ENCODE measurements at places on chromosomes 2 and 18.
A peak's percentile ranks its signal among the peaks of the same experiment; 100 is the strongest.

DNA sequence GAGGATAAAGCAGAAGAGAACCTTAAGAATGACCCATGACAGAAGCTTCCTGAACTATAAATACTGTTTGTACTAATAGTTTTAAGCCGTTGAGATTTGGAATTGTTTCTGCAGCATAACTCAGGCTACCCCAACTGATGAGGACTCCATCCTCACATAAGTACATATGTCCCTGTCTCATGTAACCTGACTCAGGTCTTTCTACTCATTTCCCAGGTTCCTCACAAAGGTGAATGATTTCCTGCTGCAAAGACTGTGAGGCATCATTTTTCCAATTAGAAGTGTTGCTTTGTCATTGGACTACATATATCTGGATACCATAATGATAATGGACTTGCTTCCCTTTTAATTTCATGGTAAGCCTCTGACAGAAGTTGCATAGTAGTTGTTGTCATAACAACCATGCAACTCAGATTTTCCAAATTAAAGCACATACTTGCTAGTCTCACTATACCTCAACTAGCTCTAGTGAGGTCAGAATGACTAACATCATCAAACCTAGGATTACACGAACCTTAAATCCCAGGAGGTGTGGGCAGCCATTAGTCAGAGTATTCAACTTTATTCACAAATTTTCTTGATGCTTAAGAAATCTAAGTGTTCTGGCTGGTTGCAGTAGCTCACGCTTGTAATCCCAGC lies 38.0 kb upstream of the NEDD4L start:
- DNase-seq: no peak

DNA sequence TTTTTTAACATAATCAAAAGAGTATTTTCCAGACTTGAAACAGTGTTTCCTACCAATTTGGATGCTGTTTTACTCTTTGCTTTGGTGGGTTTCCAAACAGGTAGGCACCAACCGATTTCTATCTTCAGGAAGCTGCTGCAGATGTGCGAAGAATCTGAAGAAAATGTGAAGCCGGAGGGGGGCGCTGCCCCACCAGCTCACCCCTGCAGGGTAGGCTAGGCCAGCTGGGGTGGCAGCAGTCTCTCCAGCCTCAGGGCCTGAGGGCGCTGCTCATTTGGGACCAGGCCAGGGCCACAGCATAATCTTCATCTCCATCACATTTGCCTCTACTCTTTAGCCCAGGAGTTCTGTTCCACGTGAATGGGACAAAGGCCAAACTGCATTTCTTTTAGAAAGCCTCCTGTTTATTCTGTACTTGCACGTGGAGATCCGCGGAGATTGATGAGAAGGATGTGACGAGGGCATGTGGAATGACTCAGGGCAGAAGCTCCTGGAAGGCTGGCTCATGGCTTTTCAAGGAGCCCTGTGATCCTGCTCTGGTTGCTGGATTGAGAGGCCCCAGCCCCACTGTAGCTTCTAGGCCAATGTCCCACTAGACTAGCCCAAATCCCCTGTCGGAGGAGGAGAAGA lies 84.2 kb upstream of the FAM136A start:
- DNase-seq: no peak

DNA sequence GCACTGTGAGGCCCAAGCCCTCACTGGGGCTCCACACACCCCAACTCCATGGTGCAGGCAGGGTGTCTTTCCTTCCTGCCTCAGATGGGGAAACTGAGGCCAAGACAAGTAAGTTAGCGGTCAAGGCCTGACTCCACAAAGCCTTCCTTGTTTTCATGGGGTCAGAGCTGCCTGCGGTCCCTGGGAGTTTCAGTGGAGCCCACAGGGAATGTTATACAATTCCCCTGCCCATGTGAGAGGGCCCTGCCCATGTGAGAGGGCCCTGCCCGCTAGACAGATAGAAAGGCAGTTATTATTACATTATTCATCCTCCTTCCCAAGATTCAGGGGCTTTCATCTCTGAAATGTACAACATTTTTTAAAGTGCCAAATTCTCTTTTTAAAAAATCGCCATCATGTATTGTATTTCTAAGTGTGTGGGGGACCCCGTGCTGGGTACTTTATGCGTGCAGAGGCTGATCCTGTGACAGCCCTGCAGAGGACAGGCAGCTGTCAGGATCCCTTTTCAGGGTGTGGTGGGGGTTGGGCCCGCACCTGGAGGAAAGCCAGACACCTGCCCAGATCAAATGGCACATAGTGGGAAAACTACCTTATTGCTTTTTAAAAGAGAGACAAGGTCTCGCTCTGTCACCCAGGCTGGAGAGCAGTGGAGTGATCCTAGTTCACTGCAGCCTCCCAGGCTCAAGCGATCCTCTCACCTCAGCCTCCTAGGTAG lies 23.4 kb downstream of the FBLN7 start:
- DNase-seq: no peak

GRCh38 chr2:61177727-61178549 lies 15.9 kb downstream of the C2orf74 start:
- peak; percentile 48 for DNase-seq

DNA sequence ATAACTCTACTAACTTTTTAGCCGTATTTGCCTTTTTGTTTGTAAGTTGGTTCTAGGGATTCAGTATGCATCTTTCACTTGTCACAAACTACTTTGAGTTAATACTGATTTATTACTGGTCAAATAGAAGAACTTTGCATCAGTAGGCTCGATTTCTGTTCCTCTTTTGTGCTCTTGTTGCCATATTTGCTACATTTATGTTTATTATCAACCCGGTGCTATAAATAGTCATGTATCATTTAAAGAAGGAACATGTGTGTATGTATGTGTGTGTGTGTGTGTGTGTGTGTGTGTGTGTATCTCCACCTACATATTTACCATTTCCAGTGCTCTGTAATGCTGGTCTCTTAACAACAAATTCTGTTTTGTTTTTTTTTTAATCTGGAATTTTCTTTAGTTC lies 79.6 kb upstream of the B3GNT7 start:
- DNase-seq: no peak

DNA sequence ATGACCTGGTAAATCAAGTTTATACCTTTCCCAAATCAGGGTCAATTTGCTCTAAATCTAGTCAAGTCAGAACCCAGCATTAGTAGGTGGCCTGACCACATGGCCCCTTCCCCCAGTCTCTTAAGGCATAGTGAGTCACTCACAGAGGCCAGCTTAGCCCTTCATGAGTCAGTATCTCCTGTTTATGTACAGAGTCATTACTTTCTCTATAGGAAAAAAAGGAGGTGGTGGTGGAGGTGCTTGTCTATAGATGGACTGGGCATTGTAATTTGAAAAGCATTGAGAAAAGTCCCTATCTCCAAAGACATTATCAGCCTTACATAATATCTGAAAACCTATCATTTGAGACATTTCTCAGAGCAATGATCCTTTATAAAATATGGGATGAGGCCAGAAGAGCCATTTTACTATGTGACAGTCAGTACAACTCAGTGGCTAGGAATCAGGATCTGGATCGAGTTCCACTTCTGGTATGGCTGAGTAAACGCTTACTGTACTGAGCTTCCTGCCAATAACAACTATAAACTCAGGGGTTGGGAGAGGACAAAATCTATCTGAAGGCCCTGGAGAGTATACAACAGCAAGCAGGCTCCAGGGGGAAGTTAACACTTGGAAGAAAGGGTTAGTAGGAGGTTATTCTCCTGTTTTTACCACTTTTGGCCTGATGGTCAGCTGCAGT lies 22.5 kb upstream of the SIGLEC15 start:
- no peak for DNase-seq

DNA sequence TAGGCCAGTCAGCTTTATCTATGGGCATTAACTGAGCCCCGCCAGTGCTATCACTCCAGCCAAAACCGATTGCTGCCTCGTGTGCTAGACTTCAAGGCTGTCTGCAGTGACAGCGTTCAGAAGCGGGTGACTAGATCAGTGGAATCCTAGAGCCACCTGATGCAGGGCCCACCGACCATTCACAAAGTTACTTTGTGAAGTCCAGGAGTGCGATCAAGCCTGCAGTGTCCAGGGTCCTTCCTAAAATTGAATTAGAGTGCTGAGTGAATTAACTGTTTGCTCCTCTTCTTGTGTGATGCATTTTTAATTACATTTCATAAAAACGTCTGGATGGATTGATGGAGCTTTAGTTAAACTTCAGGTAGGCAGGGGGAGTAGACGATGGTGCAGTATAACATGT lies 13.9 kb downstream of the PCARE start:
- DNase-seq: no peak

DNA sequence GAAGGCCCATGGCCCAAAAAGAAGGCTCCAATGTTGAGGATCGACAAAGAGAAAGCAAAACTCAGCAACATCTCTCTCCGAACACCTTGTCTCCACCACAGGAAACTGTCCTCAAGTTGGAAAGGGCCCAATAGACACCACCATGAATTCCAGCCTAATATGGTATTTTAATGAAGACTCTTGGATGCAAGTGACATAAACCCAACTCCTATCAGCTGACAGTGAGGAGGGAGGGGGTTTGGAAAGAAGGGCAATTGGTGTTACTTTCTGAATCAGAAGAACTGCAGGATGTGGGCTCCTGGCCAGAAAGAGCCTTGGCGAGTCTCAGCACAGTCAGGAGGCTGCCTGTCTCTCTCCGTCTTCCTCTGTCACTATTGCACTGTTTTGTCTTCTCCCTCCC lies 40.3 kb upstream of the SIGLEC15 start:
- peak; percentile 42 for DNase-seq

DNA sequence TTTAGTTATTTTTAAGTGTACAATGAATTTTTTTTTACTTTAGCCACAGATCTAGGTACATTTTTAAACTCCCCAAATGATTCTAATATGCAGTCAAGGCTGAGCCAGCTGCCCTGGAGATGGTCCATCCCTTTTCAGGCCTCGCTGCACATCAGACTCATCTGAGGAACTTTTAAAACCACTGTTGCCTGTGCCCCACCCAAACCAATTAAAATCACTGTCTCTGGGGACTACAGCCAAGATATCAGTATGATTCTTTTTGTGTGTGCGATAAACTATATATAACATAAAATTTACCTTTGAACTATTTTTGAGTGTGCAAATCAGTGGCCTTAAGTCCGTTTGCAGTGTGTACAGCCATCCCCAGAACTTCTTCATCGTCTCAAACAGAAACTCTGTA lies 9.1 kb upstream of the MALT1 start:
- DNase-seq: no peak

DNA sequence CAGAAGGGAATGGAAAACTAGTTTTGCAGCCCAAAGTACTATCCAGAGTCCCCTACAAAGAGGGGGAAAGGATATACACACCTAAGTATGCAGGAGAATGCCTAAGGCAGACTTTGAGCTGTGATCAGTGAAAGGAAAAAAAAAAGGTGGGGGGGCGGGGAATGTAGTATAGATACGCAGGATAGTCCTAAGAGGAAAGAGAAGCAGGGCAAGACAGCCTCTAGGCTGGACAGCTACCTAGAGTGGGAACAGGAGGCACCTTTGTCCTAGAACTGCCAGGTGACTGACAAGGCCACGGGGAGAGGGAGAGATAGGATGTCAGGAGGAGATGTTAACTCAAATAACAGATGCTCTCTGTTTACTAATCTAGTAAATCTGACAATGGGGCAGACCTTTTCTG lies 6.0 kb downstream of the REEP1 start:
- DNase-seq: no peak

DNA sequence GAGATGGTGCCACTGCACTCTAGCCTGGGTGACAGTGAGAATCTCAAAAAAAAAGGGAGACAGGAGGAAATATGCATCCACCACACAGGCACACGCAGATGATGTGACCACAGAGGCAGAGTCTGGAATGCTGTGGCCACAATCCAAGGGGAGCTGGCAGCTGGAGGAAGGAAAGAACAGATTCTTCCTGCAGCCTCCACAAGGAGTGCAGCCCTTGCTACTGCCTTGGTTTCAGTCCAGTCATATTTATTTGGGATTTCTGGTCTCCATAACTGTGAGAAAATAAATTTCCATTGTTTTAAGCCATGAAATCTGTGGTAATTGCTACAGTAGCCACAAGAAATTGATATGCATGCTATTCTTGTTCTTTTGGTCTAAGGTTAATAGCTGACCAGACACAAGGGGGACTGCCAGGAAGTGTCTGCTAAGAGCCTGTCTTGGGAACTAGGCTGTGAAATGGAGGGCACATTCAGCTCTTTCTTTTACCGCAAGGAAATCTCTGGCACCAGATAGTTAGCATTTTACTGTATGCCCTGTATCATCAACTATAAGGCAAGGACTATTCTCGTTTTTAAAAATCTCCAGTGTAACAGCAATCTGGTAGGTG lies 133.1 kb upstream of the SEC11C start:
- no peak for DNase-seq

GRCh38 chr2:20451341-20451740 lies 4.5 kb downstream of the RHOB start:
- DNase-seq: peak; percentile 11

GRCh38 chr18:28767727-28768211 lies 590.8 kb upstream of the CDH2 start:
- DNase-seq: no peak

- DNase-seq: no peak
These were observed 86.0 kb downstream of the NRP2 start for GRCh38 chr2:205768341-205768740.

- no peak for DNase-seq
These were observed 76.9 kb downstream of the KLF7 start for GRCh38 chr2:207088839-207089238.

DNA sequence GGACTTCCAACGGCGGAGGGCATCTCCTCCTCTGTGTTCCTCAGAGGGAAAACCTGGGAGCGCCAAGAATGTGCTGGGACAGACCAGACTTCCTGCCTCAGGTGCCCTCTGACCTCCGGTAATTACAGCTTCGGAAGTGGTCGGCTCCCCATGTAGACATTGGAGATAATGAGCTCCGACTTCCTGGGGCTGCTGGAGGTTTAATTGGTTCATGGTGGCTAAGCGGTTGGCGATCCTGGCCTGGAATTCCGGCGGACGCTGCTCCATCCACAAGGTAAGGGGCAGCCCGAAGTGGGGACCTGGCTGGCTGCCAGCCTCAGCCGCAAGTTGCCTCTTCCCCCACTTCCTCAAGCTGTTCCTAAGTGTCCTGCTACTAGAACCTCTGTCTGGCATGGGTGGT lies 83.2 kb upstream of the EPC2 start:
- no peak for DNase-seq

DNA sequence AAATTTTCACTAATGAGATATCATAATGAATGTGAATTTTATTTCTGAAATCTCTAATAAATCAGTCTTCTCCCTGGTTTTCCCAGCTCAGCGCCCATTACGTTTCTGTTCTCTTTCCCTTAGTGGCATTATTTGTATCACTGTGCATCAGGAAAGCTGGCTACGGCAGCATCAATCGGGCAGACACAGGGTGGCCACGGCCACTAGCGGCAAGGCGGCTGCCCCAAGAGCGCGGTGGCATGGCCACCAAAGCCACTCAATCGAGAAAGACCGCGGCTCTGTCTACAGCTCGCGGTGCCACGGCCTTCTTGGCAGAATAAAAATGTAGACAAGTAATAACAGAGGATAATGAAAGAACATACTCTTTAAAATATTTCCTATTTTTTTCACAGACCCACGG lies 168.0 kb downstream of the RPIA start:
- no peak for DNase-seq

GRCh38 chr2:233814056-233814835 lies 36.1 kb downstream of the MROH2A start:
- no peak for DNase-seq

All from activated CD4-positive, alpha-beta memory T cell treated with anti-CD3 and anti-CD28 coated beads, Interleukin-2, amount 10 ng/mL, durations not matched to agents 7 days and 5 days (primary cell).